Breast epithelium (tissue), 4 donors: ENCODE measurements at places on chromosomes 1 and 21. TPM values are rescaled to one million over a fixed set of nuclear protein-coding genes. Genes with fewer than 3 reads are reported as not detected.

GRCh38 chr1:12152113-12152891 is 14.5 kb upstream of the TNFRSF1B start:
- H3K4me1 ChIP-seq, result no peaks in the 10 kb centered on the region
- no peaks in the 10 kb centered on the region for H3K36me3 ChIP-seq
- no peak for DNase-seq
- no peaks in the 10 kb centered on the region for H3K27me3 ChIP-seq
- no peak overlapping the region for H3K4me3 ChIP-seq

- H3K36me3 ChIP-seq, result no peaks in the 10 kb centered on the region
- H3K27ac ChIP-seq, result no peak overlapping the region
- no peaks in the 10 kb centered on the region for H3K4me1 ChIP-seq
- no peak for DNase-seq
- H3K27me3 ChIP-seq, result no peaks in the 10 kb centered on the region
- no peak overlapping the region for H3K4me3 ChIP-seq
These were observed 8.1 kb upstream of the EPHB2 start for GRCh38 chr1:22702296-22703085.

GRCh38 chr1:159829273-159829634 is 2.6 kb downstream of the SLAMF8 start:
- H3K27me3 ChIP-seq, result no peaks in the 10 kb centered on the region
- H3K36me3 ChIP-seq, result no peaks in the 10 kb centered on the region
- DNase-seq, result no peak
- no peaks in the 10 kb centered on the region for H3K4me1 ChIP-seq
- no peak overlapping the region for H3K4me3 ChIP-seq

DNA sequence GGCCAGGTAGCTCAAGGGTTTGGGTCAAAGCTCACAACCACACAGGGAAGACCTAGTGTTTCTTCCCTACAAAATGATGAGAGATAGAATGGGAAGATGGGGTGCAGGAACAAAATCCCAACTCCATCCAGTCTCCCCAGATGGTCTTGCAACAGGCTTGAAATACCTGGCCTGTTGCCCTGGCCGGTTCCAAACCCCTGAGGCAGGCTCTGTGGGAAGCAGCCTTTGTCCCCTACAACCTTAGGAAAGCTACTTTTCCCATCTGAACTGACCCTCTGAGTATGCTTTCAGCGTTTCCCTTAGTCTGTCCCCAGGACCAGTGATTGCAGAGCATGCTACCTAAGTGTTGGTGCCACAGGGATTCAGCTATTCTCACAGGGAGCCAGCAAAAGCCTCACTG is 104.0 kb downstream of the GDAP2 start:
- no peak for DNase-seq
- H3K4me3 ChIP-seq, result no peak overlapping the region
- no peaks in the 10 kb centered on the region for H3K27me3 ChIP-seq
- no peaks in the 10 kb centered on the region for H3K36me3 ChIP-seq

GRCh38 chr1:225250432-225250831 is 177.4 kb downstream of the LBR start:
- no peak overlapping the region for H3K27ac ChIP-seq
- H3K27me3 ChIP-seq, result no peaks in the 10 kb centered on the region
- H3K36me3 ChIP-seq, result no peaks in the 10 kb centered on the region

DNA sequence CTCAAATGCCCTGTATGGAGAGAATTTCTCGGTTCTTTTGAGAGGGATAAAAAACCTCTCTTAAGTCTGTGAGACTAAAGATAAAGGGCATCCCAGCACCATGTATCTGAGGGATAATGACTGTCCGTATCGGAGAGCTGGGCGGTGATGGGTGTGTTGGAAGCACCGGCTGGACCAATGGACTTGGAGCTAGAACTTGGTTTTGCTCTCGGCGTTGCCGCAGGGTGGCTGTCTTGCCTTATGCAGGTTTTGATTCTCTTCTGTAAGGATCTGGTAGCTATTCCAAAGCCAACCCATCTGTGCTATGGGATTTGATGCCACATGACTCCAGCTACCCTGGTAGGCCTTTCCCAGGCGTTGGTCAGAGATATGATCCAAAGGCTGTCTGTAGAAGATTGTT is 348.8 kb downstream of the KIF26B start:
- H3K27me3 ChIP-seq, result no peaks in the 10 kb centered on the region
- H3K4me3 ChIP-seq, result no peak overlapping the region
- H3K27ac ChIP-seq, result no peak overlapping the region
- H3K4me1 ChIP-seq, result no peaks in the 10 kb centered on the region
- DNase-seq, result no peak

DNA sequence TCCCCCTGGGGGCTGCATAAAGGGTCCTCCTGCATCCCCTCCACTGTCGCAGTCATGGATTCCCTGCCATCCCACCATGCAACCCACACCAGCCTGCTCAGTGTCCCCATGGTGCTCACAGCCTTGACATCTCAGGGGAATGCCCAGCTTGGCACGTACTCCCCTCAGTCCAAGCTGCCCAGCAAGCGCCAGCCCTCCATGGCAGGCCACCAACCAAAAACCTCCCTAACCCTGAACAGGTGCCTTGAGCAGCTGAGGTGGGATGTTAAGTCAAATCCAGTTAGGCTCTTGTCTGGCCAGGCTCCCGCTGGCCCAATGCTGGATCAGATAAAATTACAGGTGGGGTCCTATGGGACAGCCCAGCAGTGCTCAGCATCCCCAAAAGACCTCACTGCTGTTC is 341 bp downstream of the VTCN1 start:
- no peaks in the 10 kb centered on the region for H3K36me3 ChIP-seq
- no peaks in the 10 kb centered on the region for H3K4me1 ChIP-seq
- peak overlapping the region; percentile 65 for H3K4me3 ChIP-seq
- DNase-seq, result no peak

DNA sequence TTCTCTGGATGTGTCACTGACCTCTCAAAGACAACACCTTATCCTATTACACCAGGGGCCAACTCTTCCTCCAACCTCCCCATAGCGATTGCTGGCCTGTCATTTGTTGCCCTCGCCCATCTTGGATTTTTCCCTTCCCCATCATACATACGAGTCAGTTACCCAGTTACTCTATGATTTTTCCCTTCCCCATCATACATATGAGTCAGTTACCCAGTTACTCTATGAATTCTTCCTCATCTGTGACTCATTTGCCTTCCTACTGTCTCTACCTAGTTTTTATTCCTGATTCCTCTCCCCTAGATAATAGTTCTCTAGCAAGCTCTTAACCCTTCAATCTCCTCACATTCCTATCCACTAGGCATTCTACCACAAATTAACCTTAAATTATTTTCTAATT is 178.8 kb downstream of the NR5A2 start:
- no peaks in the 10 kb centered on the region for H3K36me3 ChIP-seq
- H3K4me1 ChIP-seq, result no peaks in the 10 kb centered on the region
- no peaks in the 10 kb centered on the region for H3K27me3 ChIP-seq
- no peak overlapping the region for H3K27ac ChIP-seq
- H3K4me3 ChIP-seq, result no peak overlapping the region

- no peaks in the 10 kb centered on the region for H3K27me3 ChIP-seq
- no peaks in the 10 kb centered on the region for H3K36me3 ChIP-seq
- no peaks in the 10 kb centered on the region for H3K4me1 ChIP-seq
- no peak overlapping the region for H3K4me3 ChIP-seq
These were observed 22.1 kb upstream of the PRDX6 start for GRCh38 chr1:173454966-173455524.

GRCh38 chr21:34589511-34590282 is 25.2 kb downstream of the RCAN1 start:
- H3K4me1 ChIP-seq, result no peaks in the 10 kb centered on the region
- H3K27ac ChIP-seq, result no peak overlapping the region
- DNase-seq, result no peak
- H3K4me3 ChIP-seq, result no peak overlapping the region

DNA sequence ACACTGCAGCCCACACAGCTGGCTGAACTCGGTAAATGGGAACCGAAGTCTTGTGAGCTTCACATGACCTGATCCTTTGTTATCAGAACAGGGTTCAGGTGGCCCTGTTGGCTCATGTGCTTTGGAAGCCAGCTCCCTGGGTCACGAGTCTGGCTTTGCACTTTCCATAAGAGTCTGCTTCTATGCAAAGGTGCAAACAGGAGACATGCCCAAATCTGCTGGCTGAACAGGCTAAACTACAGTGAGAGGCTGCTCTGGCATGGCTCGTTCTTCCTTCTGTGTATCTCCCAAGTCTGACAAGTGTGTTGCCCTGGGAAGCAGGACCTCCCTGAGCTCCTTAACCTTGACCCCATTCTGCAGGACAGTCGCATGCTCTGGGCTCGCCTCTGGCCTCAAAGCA is 549.6 kb downstream of the KIF26B start:
- no peak overlapping the region for H3K27ac ChIP-seq
- H3K27me3 ChIP-seq, result no peaks in the 10 kb centered on the region
- no peak for DNase-seq
- no peaks in the 10 kb centered on the region for H3K4me1 ChIP-seq
- no peak overlapping the region for H3K4me3 ChIP-seq

- H3K36me3 ChIP-seq, result no peaks in the 10 kb centered on the region
- H3K27me3 ChIP-seq, result no peaks in the 10 kb centered on the region
- no peak overlapping the region for H3K27ac ChIP-seq
- H3K4me1 ChIP-seq, result no peaks in the 10 kb centered on the region
- DNase-seq, result no peak
These were observed 142.6 kb downstream of the DENND1B start for GRCh38 chr1:197632651-197633050.

DNA sequence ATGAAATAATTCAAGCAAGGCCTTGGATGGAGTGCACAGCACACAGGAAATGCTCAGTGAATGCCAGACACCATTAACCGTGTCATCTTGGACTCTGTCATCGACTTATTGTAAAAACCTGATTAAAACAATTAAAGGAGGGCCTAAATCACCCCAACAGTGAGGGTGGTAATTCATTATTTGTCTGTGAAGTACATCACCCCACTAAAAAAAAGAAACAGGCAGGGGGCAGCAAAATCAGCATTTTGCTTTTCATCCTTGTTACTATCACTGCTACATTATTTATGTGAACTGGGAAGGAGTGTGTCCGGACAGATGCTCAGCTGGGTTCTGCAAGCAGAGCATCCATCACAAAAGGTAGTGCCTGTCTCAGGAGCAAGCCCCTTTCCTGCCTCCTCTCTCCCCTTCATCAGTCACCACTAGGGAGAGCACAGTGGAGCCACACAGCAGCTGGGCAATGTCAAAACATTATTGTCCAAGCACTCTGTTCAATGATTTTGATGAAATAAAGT is 98.5 kb downstream of the RERE start:
- no peaks in the 10 kb centered on the region for H3K4me1 ChIP-seq
- H3K27me3 ChIP-seq, result no peaks in the 10 kb centered on the region
- no peaks in the 10 kb centered on the region for H3K36me3 ChIP-seq

GRCh38 chr1:154207262-154207661 is 1.1 kb upstream of the CFAP141 start:
- H3K27me3 ChIP-seq, result no peaks in the 10 kb centered on the region
- H3K36me3 ChIP-seq, result peaks cover 9% of the 10 kb centered on the region
- H3K27ac ChIP-seq, result no peak overlapping the region

- no peak overlapping the region for H3K27ac ChIP-seq
- no peak for DNase-seq
- H3K27me3 ChIP-seq, result no peaks in the 10 kb centered on the region
- H3K4me1 ChIP-seq, result peaks cover 4% of the 10 kb centered on the region
- no peak overlapping the region for H3K4me3 ChIP-seq
- H3K36me3 ChIP-seq, result no peaks in the 10 kb centered on the region
These were observed 4.8 kb downstream of the SNIP1 start for GRCh38 chr1:37549341-37549740.

DNA sequence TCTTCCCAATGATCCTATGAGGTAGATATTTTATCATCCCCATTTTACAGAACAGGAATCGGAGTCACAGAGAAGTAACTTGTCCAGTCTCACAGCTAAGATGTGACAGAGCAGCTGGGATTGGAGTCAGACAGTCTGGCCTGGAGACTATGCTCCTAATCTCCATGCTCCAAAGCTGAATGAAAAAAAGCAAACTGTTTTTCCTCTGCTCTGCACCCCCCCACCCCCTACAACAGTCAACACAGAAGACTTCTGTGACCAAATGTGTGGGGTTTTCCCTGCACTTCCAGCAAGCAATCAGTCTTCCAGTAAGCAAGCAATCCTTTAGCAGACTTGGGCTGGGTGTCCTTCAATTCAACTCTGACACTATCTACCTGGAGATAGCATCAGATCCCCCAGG is 33.2 kb downstream of the KIRREL1 start:
- no peaks in the 10 kb centered on the region for H3K36me3 ChIP-seq
- DNase-seq, result no peak
- peaks cover 17% of the 10 kb centered on the region for H3K4me1 ChIP-seq
- H3K4me3 ChIP-seq, result no peak overlapping the region
- H3K27me3 ChIP-seq, result no peaks in the 10 kb centered on the region

DNA sequence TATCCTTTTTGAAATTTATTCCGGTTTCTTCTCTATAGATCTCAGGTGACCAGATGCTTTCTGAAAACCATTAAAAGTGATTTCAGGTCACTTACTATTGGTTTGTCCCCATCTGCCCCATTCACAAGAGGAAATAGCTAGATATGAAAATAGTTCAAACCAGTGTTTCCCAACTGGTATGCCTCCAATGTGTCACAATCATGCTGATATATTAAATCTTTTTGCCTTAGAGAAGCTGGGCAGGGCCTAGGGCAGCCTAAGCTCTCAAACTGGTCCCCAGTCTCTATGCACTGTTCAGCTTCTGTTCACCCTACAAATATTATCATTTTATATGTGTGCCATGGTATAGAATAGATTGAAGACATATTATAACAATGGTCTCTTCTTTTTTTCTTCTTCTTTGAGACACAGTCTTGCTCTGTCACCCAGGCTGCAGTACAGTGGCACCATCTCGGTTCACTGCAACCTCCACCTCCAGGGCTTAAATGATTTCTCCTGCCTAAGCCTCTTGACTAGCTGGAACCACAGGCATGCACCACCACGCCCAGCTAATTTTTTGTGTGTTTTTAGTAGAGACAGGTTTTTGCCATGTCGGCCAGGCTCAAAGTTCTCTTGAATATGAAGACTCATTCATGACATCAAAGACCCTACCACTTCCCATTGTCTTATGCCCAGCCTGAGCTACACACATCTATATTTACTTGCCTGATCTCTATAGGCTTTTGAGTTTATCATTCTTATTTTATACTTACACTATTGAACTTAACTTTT is 15.7 kb downstream of the PTPN22 start:
- DNase-seq, result no peak
- H3K4me1 ChIP-seq, result no peaks in the 10 kb centered on the region
- no peaks in the 10 kb centered on the region for H3K27me3 ChIP-seq
- no peak overlapping the region for H3K27ac ChIP-seq

DNA sequence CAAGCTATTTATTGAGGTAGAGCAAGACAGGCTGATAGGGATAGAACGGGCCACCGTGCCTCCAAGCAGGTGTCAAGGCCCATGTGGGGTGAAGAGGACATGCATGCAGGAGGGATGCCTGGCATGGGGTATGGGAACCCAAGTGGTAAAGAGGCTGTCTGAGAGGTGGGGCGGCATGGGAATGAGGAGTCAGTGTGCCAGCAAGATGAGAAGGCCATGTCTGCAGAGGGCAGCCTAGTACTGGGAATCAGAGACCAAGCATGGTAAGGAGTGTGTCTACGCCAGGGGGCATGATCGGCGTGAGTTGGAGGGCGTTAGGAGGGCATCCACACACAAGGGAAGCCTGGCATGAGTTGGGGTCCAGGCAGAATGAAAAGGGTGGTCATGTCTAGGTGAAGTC is 303.7 kb upstream of the PLD5 start:
- no peak overlapping the region for H3K4me3 ChIP-seq
- no peaks in the 10 kb centered on the region for H3K4me1 ChIP-seq
- H3K36me3 ChIP-seq, result no peaks in the 10 kb centered on the region
- H3K27ac ChIP-seq, result no peak overlapping the region
- H3K27me3 ChIP-seq, result no peaks in the 10 kb centered on the region
- no peak for DNase-seq

The FCGR3B gene
- total RNA-seq, result 3.8 TPM

The CYP2J2 gene
- 8.3 TPM for total RNA-seq

The PTCH2 gene
- total RNA-seq, result 0.32 TPM

The FCRL5 gene
- not detected for total RNA-seq

The CFHR1 gene
- total RNA-seq, result not detected

The MYOG gene
- total RNA-seq, result not detected

The DRAXIN gene
- 0.15 TPM for total RNA-seq

The OLFML2B gene
- total RNA-seq, result 5.2 TPM

The GLIS1 gene
- total RNA-seq, result 0.16 TPM

The ANKRD35 gene
- total RNA-seq, result 6.4 TPM

The BARHL2 gene
- not detected for total RNA-seq
